ENCODE measurements at places on chromosomes 12 and 14.
A peak's percentile ranks its signal among the peaks of the same experiment; 100 is the strongest.

DNA sequence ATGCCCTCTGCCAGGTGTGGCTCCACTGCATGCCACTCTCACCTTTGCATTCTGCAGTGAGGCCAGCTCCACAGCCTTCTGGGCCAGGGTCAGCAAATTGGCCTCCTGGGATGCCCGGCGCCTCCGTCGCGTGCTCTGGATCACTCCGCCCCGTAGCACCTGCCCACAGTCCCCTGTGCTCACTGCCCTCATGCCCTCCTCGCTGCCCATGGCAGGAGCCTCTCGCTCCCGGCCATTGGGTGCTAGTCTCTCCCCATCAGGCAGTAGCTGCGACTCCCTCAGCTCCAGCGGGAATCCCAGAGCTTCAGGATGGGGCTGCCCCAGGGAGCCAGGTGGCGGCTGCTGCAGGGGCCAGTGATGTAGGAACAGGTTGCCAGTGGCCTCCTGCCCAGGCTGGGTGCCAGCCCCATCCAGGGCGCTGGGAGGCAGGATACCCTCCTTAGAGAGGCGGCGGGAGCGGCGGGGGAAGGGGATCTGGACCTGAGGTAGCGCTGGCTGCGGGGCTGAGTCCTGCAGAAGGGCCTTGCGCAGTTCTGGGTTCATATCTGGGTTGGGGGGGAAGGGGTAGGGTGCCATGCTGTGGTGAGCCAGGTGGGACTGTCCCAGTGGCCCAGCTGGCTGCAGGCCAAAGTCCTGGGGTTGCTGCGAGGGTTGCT lies 24.5 kb upstream of the PNMA1 start:
- DNase-seq = no peak

DNA sequence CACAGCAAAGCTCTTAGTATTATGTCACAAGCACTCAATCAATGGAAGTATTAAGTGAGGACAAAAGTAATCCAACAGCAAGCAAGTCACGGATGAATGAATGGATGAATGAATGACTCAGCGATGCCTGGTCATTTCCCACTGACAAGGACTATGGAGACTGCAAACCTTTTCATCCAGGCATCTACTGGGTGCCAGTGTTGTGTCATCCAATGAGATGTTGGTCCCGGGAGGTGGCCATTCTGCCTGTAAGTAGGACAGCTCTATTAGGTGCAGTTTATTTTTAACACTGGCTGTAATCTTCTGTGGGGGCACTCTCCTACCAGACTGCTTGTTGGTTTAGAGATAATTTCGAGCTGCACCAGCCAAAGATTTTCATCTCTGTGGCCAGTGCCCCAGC lies 39.4 kb downstream of the STAB2 start:
- no peak for DNase-seq

DNA sequence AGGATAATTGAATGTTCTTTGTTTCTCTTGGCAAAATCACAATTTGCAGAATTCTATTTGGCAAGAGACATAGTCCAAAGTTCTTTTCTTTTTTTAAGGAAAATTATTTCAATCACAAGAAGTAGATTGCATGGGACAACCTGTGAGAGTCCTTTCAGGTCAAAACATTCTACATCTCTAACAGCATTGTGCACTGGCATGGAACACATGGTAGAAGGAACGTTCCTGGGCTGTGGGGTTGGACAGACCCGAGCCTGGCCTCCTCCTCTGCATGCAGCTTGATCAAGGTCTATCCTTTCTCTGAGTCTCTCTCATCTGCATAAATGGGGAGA lies 88.6 kb upstream of the CPSF6 start:
- no peak for DNase-seq

DNA sequence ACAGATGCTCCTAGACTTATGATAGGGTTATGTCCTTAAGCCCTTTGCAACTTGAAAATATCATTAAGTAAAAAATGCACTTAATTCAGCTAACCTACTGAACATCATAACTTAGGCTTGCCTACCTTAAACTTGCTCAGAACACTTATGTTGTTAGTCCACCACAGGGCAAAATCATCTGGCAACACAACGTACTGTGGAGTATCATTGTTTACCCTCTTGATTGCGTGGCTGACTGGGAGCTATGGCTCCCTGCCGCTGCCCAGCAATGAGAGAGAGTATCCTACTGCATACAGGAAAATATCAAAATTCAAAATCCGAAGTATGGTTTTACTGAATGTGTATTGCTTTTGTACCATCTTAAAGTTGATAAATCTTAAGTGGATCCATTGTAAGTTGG lies 105.5 kb downstream of the SOX5 start:
- no peak for DNase-seq

- DNase-seq = no peak
Measured at GRCh38 chr12:109540526-109541412, 32.5 kb downstream of the MMAB start.

DNA sequence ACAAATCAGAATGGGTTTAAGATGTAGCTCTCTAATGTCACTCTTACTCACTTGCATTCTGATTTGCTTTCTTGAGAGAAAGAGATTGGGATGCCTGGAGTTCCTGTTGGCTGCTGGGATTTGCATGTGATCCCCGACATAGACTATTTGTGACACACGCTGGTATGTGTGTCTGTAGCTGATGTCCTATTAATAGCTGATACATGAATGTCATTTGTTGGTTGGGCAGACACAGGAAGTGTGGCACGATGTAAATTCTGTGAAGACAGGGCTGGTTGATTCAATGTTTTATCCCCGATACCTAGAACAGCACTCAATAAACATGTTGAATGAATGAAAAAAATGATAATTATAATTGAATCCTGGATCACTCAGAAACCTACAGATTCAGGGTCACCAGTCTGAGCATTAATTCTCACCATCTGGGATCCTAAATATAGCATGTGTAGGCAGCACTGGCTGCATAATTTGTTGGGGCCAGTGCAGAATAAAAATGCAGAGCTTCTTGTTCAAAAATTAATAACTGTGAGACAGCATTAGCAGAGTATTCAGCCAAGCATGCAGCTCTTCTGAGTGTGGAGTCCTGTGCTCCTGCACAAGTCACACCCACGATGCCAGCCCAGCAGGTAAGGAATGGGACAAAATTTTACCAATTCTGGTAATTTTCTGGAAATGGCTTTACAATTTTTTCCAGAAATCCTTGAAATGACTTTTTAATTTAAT lies 35.5 kb upstream of the SOCS2 start:
- DNase-seq = no peak

DNA sequence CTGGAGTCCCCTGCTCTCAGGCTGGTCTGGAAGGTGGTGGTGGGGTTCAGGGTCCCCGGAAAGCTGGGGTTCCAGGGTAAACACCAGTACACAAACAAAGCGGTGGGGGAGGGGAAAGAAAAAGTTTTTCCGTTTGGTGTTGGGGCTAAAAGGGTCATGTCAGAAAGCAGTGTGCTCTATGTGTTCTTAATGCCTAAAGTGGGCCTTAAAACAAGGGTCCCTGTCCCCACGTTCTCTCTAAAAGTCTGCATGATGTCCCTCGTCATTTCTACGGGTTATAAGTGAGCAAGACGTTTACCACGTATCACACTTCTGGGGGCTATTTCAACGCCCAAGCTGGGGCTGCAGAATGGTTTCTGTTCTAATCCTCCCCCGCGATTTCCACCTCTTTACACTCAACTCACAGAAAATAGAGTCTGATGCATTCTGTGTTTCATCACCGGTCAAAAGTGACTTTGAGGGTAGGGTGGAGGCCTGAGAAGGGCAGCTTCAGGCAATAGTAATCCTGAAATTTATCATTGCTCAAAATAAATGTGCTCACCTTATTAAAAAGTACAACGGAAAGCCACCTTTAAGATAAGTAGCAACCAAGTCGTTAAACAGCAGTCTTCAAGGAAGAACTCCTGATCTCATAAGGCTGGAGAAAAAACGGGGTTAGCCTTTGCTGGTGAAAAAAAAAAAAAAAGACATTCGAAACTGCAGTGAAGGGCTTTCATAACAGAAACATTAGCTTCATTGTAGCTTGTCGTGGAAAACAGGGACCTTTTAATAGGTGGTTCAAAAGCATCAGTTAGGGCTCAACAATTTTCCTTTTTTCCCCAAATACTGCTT lies 63.9 kb upstream of the PTGR2 start:
- DNase-seq = no peak

DNA sequence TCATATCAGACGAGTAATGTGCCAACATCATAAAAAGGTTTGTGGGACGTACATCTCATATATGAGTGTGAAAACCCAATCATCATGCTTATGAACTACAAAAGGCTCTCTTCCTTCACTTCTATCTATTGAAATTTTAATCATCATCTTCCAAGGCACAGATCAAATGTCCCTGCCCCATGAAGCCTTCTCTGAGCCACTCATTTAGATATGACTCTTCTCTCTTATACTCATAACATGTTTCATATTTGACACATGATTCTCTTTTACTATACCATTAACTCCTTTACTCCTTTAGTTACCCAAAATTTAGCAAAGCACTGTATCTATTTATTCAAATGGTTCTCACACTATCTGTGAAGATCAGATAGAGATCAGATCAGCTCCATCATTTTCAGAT lies 22.2 kb downstream of the RALGAPA1 start:
- no peak for DNase-seq

GRCh38 chr14:51176839-51177238 lies 63.2 kb upstream of the TMX1 start:
- DNase-seq = no peak

GRCh38 chr12:89379148-89379838 lies 27.0 kb upstream of the DUSP6 start:
- no peak for DNase-seq

DNA sequence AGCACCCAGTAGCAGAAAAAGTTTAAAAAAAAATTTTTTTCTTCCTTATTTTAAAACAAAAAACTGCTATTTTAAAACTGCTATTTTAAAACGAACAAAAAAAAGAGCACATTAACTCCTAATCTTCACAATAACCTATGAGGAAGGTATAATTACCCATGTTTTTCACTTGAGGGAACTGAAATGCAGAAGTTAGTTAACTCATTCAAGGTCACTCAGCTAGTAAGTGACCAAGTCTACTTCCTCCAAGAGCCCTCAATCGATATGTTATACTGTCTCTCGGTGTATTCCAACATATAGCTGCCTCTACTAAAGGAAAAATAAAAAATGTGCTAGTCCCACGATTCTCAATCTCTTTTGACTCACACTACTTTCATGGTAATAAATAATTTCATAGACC lies 7.8 kb downstream of the RPAP3 start:
- peak; percentile 17 for DNase-seq

GRCh38 chr12:107513636-107514400 lies 171.8 kb upstream of the PWP1 start:
- DNase-seq = no peak

DNA sequence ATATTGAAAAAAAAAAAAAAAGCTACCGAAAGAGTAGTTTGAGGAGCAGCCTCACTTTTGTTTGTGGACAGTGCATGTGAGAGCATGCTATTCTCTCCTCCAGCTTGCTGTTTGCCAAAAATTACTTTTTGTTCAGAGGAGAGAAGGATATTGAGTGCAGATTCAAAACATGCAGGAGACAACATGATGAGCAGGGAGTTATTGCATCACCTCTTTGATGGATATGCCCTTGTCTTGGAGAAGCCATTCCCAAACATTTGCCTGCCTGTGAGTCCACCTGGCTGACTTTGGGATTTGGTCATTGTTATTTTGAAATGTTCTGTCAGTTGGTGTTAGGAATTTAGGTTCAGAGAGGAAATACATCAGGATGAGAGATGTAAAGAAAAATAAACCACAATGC lies 2.4 kb downstream of the C12orf75 start:
- no peak for DNase-seq

DNA sequence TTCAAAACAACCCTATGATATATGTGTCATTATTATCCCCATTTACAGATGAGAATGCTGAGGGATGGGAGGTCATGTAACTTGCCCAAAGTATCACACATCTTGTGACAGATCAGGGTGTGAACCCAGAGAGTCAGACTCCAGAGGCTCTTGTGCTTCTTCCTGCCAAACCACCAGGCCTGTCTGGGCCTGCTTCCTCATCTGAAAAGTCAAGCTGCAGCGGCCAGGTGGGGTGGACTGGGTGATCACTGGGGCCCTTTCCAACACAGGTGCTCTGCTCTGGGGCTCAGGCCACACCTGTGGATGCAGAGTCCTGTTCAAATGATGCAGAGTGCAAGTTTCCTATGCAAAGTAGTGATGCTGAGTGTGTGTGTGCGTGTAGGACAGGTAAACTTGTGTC lies 26.7 kb downstream of the TSPAN11 start:
- no peak for DNase-seq

DNA sequence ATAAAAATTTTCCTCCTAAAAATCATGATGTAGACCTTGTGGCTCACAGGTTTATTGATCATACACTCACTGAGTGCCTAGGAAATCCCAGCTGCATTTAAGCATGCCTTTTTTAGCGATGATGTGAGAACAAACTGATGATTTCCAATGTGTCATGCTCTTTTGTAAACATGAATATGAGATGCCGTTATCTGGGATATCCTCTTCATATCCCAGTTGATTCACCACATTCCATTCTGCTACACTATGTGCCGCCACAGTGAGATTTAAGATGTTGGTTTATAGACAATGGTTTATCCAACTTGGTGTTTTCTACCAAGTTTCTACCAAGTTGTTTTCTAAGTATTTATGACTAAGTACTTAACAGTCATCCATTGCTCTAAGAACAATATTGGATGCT lies 5.2 kb downstream of the OR4E1 start:
- no peak for DNase-seq

- DNase-seq = no peak
Measured at GRCh38 chr14:103199124-103199523, 75.9 kb downstream of the TNFAIP2 start.

DNA sequence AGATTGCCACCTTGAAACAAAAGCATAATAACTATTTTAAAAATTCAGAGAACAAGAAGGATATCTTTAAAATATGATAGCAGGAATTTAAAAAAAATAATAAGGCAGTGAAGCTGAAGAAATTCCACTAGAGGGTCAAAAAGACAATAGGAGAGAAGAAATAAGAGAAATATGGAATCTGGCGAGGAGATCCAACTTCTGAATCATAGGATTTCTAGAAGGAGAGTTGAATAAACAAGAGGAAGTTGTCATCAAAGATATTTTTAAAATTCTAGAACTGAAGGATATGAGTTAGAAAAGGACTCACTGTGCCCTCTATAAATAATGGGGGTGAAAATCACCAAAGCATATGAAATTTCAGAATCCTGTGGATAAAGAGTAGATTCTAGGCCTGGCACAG lies 26.8 kb upstream of the TOMM20L start:
- DNase-seq = no peak

GRCh38 chr12:43992856-43993255 lies 157.0 kb downstream of the TMEM117 start:
- DNase-seq = no peak

GRCh38 chr14:22646570-22647254 lies 2.6 kb upstream of the OR6J1 start:
- DNase-seq = no peak

- no peak for DNase-seq
Measured at GRCh38 chr12:18953505-18953904, 176.0 kb upstream of the PLEKHA5 start.

- DNase-seq = no peak
Measured at GRCh38 chr12:1469070-1469469, 125.3 kb downstream of the FBXL14 start.
